KBM-7 (cell line): ENCODE measurements at places on chromosomes 5 and 9.
A peak's percentile ranks its signal among the peaks of the same experiment; 100 is the strongest.

DNA sequence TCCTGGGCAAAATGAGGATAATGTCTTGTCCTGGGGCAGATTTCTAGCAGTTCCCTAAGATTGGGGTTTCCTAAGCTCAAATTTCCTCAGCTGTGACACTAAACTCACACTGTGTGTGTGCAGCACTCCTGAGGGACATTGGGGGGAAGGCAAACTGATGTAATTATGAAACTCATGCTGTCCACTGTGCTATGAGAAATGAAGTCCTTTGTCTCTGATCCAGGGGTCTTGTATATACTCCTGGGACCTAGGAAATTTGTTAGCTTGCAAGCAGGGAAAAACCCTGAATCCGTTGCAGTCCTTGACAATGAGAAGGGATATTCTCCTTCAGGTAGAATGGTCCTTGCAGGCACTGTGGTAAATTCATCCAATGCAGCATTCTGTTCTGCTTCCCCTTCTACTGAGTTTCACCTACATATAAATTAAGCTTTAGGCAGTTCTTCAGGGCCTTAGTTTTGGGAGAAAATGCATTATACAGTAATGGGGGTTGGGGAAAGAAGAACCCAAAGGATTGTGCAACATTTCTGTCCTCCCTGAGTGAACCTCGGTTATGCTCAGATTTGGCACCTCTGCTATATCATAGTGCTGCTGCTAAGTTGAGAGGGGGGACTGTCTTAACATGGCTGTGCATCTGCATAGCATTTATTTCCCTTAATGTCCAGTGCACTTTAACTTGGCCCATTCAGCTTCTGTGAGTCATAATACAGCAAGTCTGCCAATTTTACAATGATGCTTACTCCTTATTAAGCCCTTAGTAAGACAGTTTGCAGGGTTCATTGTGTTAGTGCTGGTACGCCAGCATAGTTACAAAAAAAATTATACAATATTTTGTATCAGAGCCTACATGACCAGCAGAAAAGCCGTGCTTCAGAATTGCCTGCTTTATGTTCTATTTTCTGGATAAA, 80.2 kb downstream of the PJA2 start:
- no peak for DNase-seq

DNA sequence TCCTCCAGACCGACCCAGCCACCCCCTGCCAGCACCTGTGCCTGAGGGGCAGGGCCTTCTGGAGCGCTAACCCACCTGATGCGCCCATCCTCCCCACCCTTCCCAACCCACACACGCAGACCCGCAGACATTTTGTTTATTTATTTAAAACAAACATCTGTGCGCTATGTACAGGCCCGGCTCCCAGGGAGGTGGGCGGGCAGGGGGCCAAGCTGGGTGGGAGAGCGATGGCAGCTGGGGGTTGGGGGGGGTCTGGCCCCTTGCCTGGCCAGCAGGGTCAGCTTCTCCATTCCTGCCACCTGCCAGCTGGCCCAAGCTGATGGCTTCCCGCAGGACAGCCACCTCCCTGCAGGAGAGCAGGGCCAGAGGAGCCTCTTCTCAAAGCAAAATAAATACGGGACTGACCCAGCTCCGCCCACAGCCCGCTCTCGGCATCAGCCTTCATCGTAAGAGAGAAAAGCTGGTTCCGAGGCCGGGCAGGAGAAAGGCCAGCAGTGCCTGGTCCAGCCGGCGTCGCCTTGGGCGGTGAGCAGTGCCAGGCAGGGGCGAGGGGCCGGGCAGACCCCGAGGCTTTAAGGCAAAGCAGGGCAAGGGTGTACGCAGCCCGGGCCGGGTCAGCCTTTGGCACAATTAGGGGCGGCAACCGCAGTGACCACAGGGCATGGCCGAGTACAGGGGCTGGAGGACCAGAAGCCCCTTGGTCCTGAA, 10.9 kb upstream of the CLIC3 start:
- DNase-seq = no peak

- DNase-seq = no peak
Measured at GRCh38 chr5:78845470-78845869, 139.6 kb downstream of the ARSB start.

- DNase-seq = no peak
Measured at GRCh38 chr5:138274189-138274853, at the start of gene GFRA3. Gene GFRA3, minus strand, starts transcription at chr5:138274621. Its CDS starts 197 bp downstream, at chr5:138274424.

DNA sequence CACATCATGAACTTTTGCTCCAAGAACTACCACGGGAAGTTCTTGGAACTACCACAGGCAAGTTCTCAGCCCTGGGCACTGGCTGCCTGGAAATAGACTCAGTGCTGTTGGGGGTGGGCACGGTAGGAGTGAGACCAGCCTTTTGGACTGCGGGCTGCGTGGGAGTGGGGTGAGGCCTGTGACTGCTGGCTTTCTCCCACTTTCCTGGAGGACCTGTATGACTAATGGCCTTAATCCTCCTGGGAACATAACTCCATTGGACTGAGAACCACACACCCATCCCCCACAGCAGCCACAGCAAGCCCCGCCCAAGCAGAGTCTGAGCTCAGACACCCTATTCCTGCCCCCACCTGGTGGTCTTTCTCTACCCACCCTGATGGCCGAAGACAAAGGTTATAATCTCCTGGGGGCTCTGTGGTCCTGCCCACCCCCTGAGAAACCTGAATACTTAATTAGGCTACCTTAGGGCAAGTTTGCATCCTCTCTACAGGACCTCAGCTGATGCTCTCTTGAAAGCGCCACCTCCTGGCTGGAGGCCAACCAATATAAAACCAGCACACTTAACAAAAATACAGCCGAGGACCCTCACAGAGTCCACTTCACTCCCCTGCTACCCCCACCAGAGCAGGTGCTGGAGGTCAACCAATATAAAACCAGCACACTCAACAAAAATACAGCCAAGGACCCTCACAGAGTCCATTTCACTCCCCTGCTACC, 112.6 kb downstream of the CACNA1B start:
- peak; percentile 15 for DNase-seq

- no peak for DNase-seq
Measured at GRCh38 chr9:114552706-114553105, 34.9 kb upstream of the ATP6V1G1 start.

GRCh38 chr9:117682955-117683710, 21.1 kb upstream of the TLR4 start:
- DNase-seq = no peak

GRCh38 chr5:121745407-121745806, 106.3 kb upstream of the FTMT start:
- DNase-seq = no peak

DNA sequence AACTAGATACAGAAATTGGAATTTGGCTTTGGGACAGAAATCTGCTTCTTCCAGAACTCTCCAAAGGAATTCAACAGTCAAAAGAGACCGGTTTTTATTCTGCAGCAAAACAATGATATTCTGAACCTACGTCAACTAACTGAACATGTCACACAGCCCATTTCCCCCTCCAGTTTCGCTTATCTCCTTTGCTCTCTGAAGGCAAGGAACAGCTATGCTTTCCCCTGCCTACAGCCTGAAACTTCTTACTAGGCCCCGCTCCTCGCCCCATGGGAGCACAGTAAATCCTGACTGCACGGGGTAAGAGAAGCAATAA, 488 bp downstream of the SKIC3 start:
- no peak for DNase-seq

- no peak for DNase-seq
Measured at GRCh38 chr9:101212661-101213060, 172.1 kb downstream of the BAAT start.

DNA sequence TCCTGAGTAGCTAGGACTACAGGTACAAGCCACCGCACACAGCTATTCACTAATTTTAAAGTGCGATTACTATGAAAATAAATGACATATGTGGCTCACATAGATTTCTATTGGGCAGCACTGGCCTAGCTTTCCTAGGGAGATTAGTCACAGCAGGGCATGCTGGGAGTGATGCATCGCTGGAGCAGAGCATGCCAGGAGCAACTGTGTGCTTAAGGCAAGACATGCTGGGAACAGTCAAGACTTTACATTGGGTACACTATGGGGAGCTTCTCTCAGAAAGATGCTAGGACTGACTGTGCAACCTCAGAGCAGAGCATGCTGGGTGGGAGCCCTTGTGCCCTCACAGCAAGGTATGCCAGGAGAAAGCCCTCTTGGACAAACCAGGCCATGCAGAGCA, 9.3 kb downstream of the ST6GALNAC6 start:
- no peak for DNase-seq

- DNase-seq = peak; percentile 49
Measured at GRCh38 chr5:137344723-137345322, 154.3 kb downstream of the SPOCK1 start.

DNA sequence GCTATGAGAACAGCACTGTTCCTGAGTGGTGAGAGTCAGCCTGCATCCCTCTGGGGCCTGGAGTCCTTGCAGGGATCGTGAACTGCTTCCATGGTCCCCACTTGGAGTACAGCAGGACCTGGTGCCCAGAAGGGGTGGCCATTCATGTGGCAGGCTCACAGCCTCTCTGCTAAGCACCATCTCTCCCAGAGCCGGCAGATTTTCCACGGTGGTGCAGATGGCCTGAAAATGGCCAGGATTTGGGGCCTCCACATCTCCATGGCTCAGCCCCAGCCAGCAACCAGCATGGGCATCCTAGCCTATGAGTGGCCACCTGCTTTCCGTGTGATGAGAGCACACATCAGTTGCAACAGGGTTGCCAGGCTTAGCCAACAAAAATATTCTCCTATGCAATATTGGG, 33.9 kb upstream of the SEMA4D start:
- DNase-seq = no peak

DNA sequence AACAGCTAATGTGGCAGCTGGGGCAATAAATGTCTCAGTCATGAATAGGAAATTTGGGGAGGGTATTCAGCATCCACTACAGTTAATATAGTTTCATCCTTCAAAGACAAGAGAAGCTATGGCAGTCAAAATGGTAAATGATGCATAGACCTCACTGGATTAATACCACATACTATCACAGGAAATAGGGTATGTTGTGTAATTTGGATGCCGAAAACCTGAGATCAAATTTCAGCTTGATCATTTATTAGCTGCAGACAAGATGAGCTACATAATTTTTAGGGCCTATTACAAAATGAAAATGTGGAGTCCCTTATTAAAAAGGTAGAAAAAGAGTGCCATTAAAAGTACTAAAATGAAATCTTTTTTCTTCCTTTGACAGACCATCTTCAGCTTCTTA, 112.6 kb upstream of the MTAP start:
- no peak for DNase-seq

- no peak for DNase-seq
Measured at GRCh38 chr5:154371687-154372086, 74.1 kb upstream of the SAP30L start.

- no peak for DNase-seq
Measured at GRCh38 chr9:77817590-77818311, 169.6 kb upstream of the GNA14 start.

DNA sequence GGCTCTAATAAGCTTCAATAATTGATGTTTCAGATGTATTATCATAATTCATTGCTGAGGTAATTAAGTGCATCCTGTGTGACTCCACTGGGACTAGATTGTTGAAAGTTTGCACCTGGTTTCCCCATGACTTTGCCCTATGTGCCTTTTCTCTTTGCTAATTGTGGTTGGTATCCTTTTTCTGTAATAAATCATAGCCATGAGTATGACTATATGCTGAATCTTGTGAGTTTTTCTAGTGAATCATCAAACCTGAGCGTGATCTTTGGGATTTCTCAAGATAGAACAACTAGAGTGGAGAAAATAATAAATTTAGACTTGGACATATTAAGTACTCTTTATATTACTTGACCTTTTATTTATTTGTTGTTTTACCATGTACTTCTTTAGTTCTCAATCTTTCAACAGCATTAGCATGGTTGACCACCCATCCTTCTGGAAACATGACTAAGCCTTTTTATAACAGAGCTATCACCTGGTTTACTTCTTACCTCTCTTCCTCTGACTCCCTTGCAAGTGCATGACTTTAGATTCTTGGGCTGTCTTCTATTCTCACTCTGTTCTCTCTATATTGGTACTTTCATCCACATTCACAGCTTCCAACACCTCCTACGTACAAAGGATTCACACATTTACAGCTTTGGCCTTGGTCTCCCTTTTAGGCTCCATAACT, 239.6 kb upstream of the TAS2R1 start:
- DNase-seq = no peak

DNA sequence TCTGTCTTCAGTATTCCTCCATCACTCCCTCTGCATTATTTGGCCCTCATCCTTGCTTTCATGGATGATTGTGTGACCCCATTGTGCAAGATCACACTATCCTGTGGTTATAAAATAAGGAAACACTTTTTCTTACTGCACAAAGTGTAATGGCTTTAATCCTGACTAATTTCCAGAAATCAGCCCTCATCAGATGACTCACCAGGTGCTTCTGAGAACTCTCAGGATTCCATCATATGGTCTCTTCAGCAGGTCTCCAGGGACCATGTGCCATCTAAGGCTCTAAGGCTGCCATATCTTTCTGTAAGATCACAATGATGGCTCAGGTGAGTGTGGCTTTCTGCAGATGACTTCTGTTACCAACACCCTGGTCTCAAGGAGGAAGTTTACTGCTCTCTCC, 27.3 kb upstream of the FER start:
- DNase-seq = no peak

DNA sequence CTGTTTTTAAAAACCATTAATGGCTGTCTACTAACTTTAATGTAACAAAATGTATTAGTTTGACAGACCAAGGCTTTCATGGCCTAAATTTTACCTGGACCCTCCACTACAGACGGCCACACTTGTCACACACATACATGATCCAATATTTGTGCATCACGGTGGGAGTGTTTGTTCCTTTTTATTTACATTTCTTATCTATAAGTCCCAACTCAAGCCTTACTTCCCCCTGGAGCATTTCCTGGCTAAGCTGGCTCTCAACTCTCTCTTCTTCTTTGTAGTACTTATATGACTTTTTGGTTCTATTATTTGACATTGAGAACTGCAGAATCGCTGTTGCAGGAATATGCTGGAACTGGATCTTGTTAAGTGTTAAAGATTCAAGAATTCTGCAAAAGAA, 534.4 kb downstream of the RAB3C start:
- no peak for DNase-seq

DNA sequence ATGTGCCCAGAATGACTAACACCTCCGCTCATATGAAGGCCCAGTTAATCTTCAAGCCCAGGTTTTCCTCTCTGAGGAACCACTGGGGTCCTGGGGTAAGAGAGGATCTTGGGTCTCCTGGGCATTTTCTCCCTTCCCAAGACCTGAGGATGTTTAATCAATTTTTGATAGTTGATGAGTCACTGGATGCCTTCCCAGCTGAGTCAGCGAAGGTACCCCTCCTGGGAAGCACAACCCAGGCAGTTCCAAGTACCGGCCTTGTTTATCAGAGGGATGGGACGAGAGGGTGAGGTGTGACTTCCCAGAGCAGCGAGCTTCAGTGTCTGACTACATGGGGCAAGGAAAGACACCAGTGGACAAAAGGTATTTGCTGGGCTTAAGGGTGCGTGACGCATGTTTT, 119.6 kb upstream of the IL12B start:
- DNase-seq = no peak

- peak; percentile 81 for DNase-seq
Measured at GRCh38 chr5:134101686-134102439, 12.6 kb upstream of the TCF7 start.

DNA sequence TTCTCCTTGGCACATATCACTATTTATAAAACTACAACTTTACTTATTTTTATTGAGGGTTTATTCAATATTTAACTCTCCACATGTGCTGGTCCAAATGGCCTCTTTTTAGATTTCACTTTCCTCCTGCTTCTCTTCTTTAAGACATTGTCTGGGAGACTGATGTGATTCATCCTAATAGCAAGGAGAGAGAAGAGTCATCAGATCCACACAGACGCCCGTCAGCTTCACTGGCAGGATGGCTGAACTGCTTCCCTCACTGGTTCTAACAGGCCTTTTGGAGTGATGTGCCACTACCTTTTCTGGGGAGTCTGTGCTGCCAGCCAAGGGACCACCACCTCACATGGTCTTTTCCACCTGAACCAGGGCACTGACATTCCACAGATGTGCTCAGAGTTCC, 16.5 kb upstream of the ROR2 start:
- no peak for DNase-seq
